ENCODE measurements at places on chromosomes 5 and 9.

GRCh38 chr9:93575796-93576257 lies 557 bp upstream of the PHF2 start:
- no peak for DNase-seq

- DNase-seq, result no peak
Measured at GRCh38 chr5:2263763-2264162, 381.0 kb upstream of the IRX4 start.

DNA sequence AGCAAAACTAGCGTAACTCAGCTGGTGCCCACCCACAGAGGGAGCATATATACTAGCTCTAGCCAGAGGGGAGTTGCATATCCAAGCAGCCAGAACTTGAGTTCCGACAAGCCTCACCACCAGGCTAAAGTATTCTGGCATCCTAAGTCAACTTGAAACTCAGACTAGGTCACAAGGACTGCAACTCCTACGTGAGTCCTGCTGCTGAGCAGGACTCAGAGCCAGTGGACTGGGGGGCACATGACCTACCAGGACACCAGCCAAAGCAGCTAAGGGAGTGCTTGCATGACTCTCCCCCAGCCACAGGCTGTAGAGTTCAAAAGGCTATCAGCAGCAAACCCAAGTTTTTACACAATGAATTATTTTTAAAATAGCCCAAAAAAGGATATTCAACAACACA lies 26.1 kb downstream of the SPDL1 start:
- no peak for DNase-seq

GRCh38 chr9:87405677-87406542 lies 91.8 kb upstream of the DAPK1 start:
- no peak for DNase-seq

GRCh38 chr9:130768265-130768664 lies 66.8 kb upstream of the ABL1 start:
- no peak for DNase-seq

- no peak for DNase-seq
Measured at GRCh38 chr5:53418826-53419658, 61.4 kb upstream of the FST start.

GRCh38 chr9:133681658-133682306 lies 45.6 kb downstream of the DBH start:
- no peak for DNase-seq

DNA sequence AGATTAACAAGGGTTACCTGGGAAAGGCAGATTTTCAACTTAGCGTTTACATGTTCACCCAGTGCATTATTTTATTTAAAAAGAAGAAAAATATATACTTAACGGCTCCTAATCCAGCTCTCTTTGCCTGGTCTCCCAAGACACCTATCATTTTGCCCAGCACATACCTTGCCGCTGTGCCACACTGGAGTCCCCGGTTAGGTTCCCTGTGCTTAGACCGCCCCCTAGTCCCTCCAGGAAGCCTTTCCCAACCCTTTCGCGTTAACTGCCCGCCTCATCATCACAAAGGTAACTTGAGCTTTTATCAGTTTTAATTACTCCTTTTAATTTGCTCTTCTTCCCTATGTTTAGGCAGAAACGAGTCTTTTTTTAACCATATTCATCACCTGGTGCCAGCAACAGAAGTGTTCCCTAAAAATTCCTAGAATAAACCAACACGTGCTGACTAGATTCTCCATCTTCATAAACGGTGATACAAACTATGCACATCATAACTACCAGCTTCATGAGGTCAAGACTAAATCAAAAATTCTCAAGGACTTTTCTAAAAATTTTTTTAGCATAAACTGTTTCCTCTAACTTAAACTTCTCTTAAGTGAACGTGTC lies 19.7 kb downstream of the DNAJA1 start:
- no peak for DNase-seq

DNA sequence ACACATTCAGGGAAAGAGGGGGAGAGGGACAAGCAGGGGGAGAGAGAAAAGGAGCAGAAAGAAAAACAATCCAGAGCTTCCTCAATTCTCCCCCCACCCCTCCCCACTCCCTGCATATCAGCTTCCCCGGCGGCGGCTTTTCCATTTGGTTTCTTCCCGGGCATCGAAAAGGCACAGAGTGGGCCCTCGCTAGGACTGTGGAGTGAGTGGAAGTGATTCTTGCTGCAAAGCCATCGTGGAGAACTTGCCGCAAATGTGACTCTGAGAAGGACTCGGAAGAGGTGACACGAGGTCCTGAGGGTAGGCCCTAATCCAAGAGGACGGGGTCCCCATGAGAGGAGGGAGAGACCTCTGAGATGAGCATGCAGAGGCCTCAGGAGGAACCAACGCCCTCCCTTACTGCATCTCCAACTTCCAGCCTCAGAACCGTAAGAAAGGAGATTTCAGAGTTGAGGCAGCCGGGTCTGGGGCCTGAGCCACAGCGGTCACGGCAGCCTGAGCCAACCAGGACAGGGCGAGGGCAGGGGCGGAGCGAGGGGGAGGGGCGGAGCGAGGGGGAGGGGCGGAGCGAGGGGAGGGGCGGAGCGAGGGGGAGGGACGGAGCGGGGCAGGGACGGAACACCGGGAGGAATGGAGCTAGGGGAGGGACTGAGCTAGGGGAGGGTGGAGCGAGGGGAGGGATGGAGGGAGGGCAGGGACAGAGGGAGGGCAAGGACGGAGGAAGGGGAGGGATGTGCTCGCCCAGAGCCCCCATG lies 21.2 kb upstream of the SARDH start:
- no peak for DNase-seq

GRCh38 chr5:79108792-79109191 lies 2.8 kb upstream of the BHMT start:
- DNase-seq, result no peak

DNA sequence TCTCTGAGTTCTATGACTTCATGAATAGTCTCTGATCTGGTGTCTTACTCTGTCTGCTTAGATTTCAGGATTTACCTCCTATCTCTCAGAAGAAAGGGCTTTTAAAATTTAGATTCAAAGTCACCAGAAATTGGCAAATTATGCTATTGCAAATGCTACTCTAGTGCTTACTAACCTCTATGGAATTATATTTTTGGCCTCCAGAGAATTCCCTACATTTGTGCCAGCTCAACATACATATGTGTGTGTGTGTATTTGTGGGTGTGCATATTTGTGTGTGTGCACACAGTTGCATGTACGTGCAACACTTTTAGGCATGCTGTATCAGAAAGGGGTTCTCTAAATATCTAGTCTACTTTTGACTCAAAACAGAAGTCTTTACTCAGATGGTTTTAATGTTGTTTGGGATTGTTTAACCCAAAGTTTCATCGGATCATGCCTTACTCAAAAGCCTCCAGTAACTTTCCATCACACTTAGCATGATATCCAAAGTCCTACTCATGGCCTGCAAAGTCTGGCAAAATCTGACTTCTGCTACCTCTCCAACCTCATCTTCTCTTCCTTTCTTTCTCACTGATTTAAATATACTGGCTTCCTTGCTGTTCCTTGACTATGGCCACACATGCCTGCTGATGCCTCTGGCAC lies 147.6 kb upstream of the NR3C1 start:
- DNase-seq, result no peak

- DNase-seq, result no peak
Measured at GRCh38 chr5:56564541-56565282, 250.6 kb upstream of the MAP3K1 start.

DNA sequence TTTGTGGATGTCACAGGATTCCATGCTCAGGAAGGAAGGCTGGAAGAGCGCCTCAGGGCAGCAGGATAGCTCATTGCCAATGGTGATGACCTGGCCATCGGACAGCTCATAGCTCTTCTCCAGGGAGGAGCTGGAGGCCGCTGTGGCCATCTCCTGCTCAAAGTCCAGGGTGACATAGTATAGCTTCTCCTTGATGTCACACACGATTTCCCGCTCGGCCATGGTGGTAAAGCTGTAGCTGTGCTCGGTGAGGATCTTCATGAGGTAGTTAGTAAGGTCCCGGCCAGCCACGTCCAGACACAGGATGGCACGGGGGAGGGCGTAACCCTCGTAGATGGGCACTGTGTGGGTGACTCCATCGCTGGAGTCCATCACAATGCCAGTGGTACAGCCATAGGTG lies 24.3 kb upstream of the RAPGEF6 start:
- DNase-seq, result no peak

- DNase-seq, result no peak
Measured at GRCh38 chr9:93673021-93673838, 96.8 kb downstream of the PHF2 start.

- DNase-seq, result no peak
Measured at GRCh38 chr9:113868501-113868900, 7.6 kb upstream of the ZNF618 start.

DNA sequence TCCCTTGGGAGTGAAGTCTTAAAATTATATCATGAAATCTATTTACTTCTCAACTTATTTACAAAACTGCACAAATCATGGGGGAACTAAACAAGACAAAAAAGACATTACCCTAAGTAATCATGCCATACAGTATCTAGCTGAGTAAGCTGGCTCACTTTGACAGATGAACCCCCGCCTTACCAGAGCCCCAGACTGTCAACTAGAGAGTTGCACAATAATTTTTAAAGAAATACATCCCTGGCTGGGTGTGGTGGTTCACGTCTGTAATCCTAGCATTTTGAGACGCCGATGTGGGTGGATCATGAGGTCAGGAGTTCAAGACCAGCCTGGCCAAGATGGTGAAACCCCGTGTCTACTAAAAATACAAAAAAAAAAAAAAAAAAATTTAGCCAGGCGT lies 62.3 kb downstream of the LPAR1 start:
- no peak for DNase-seq

DNA sequence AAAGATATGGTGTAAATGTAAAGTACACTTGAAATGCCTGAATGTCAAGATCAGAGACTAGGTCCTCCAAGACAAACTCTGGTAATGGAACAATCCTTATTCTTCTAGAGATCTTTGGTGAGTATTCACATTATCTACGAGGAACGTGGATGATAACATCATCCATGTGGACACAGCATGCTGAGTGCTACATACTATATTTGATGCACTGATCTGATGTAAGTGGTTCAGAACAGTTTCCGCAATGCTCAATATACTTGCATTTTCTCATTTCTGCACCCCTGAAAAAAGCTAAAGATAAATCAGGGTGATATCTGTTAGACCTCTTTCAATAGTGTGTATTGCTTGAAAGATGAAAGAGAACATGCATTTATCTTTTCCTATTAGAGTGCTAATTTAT lies 226.8 kb downstream of the EFNA5 start:
- DNase-seq, result no peak

DNA sequence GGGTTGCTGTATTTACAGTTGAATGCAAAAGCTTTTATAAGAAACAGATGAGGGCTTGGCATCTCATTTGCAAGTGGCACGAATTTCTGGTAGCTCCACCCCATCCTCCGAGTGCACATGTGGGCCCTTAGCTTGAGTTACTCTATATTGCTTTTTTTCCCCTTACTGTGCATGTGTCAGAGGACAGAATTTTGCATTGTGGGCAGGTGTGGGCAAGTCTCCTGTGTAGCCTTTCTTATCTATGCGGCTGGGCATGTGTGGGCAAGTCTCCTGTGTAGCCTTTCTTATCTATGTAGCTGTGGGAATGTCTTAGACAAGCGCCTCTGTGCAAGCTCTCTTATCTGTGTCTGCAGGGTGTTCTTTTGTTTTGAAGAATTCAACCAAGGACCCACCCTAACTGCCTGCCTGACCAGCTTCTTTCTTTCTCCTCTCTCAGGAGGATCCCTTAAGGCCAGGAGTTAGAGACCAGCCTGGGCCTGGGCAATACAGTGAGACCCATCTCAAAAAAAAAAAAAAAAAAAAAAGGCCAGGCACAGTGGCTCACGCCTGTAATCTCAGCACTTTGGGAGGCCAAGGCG lies 34.1 kb upstream of the SIL1 start:
- DNase-seq, result no peak

DNA sequence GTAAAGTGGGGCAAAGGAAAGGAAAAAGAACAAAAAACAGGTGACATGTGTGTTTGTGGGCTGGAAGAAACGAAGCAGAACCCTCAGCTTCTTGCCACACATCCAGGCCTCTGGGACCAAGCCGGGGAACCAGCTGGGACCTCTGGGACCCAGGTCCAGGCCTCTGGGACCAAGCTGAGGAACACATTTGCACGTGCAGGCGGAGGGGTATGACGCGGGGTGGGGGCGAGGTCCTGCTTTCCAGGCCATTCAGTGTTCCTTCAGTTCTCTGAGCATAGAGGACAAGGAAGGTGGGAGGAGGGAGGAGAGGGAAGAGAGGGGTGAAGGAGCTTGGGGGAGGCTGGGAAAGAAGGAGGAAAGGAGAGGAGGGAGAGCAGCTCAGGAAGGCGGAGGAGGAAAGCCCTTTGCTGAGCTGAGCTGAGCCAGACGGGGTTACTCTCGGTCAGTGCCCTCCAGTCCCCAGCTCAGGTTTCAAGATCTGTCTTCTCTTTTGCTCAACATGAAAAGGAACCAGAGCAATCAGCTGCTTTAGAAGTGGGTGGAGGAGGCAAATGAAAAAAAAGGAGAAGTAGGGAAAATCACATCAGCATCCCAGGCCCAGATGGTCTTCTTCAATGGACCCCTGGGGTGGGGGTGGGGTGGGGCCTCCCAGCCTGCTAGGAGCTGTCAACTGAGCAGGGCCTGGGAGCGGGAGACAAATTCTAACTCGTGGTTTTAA lies 59.1 kb downstream of the ABCA1 start:
- DNase-seq, result no peak

- DNase-seq, result no peak
Measured at GRCh38 chr9:98021306-98022040, 35.1 kb upstream of the NANS start.

DNA sequence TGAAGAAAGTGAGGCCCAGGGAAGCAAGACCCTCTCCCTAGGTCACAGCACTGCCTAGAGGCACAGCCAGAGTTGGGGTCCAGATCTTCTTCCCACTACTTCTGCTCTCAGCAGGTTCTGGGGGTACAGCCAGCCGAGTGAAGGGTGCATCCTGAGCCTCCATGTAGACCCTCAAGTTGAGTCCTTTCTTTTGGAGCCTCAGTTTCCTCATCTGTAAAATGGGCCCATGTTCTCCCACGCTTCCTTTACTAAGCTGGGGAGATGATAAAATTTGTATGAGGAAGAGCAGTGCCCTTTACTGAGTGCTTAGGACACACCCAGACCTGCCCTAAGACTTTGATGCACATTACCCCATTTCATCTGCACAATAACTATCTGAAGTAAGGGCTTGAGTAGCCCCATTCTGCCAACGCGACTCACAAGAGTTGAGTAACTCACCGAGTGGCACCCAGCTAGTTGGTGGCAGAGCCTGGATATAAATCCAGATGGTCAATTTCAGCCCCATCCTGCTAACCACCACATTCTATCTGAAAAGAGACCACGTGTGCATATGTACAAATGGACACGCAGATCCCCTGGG lies 64.3 kb upstream of the GGTA1 start:
- DNase-seq, result no peak

- DNase-seq, result no peak
Measured at GRCh38 chr5:32000731-32001130, 173.4 kb downstream of the GOLPH3 start.

GRCh38 chr9:88998911-88999310 lies 7.6 kb downstream of the S1PR3 start:
- DNase-seq, result no peak

DNA sequence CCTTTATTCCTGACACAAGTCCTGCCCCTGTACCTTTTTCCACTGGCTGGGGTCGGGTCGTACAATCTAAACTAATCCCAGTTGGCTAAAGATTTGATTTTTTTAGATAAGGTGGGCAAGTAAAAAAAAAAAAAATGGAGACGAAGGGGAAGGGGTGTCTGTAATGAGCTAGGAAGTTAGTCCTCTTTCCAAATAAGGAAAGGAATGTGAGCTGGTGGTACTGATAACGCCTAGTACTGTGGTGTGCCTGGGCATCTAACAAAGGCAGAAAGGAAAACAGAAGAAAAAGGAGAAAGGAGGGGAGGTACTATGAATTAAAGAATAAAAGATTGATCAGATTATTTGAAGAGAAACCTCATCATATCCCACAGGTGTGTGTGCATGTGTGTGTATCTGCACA lies 21.3 kb downstream of the PRDM9 start:
- DNase-seq, result no peak
